ENCODE measurements at places on chromosomes 6 and 20.

DNA sequence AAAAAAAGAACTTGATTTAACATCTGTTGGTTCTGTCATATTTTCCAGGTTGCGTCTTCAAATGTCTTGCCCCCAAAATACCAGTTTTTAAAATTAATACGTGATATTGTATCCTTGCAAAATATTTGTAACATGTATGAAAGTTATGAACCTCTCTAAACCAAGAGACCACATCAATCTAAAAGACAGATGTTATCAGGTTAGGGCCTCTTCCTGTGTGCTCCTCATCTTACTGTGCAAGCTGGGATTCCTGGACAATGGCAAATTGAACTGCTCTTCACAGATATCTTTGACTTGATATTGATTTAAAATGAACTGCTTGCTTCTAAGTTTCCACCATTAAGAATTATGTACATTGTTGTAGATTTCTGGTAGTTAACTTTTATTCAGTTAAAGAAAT lies 9.6 kb downstream of the TMEM239 start:
- no peak for DNase-seq

DNA sequence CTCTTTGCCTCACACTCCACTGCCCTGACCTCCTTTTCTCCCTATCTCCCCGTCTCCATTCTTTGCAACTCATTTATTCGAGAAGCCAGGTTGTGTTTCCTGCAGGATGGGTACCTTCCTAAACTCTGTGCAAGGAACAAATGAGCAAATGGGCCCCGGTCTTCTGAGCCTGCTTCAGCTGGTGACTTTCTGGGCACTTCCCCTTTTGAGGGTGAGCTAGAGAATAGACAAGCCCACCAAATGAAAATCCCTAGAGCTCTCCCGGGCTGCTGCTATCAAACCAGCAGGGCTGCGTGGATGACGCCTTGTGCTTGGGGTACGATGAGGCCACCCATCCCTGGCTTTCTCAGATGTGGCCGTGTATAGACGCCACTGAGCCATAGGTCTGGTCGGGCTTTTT lies 91.0 kb upstream of the FOXA2 start:
- DNase-seq: no peak

DNA sequence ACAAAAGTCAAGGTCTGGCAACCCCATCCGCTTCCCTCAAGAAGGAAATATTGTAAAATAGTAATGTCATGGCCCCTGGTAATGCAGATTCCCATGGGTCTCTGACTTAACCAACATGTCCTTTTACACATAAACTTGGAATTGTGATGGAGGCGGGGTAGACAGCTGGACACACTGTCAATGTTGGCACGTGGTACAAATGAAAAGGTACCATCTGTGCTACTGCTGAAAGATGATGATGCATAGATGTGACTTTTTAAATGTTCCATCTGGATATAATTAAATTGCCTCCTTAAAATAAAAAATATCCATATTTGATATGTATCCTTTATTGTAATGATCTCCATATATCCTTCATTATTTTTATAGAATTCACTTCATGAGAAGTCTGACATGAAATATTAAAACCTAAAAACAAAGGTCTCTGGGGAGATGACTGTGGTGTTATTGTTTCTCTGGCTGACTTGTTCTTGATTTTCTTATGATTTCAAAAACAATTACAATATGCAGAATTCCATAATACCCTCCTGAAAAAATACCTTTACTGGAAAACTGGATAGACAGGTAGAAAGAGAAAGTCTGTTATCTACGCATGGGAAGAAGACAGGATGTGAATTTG lies 104.5 kb downstream of the MKKS start:
- DNase-seq: no peak

DNA sequence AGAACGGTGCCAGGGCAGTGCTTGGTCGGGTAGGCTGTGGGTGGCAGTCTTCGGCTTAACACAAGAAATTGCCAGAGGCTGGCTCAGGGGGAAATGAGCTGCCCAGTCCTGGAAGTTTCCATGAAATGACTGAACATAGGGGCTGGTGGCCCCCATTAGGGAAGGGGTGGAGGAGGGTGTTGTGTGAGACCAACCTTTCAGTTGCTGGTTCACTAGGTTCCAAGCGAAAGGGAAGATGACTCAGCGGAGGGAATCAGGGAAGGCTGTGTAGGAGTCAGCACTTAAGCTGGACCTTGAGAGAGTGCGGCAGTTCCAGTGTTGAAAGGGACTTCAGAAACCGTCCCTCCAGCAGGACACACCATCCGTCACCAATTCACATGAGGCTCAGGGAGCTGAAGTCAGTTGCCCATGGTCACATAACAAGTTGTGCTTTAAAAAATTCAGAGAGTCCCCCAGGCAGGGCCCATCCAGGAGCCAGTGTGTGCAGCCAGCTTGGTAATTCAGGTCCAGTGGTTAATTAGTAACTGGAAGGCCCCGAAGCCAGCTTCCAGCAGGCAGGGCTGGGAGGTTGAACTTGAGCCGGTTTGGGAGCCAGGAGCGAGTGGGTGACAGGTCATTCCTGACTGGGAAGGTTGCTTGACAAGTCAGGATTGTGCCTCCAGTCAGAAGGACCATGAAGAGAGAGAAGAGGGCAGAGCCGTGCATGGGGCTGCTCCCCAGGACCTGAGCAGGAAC lies at the start of gene SGK2:
TSS of gene SGK2 (plus strand) at position 616 of the 735 bp plus-strand sequence. CDS start 7,469 bp downstream, outside the sequence.
- peak; percentile 52 for DNase-seq

DNA sequence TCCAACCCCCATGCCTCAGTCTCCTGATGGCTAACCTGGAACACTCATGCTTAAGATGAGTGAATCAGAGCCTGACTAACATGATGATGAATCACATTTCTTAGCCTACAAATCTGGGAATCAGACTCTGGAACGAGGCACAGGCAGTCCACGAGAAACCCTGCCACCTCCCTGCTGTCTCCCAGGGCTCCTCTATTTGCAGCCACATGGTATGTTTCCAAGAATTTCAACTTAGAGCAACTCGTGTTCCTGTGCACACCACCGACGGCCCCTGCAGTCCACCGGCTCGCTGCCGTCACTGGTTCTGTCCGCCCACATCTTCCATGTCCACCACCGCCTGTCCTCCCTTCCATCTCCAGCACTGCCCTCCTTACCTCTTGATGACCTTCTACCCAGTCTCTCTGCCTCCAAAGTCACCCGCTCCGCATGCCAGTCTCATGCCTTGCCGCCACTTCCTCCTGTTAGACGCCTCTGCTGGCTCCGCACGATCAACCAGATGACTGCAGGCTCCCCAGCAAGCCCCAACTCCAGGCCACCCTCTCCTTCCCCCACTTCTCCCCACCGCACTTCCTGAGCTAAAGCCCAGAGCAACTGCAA lies 87.6 kb downstream of the AGPAT4 start:
- peak; percentile 93 for DNase-seq

DNA sequence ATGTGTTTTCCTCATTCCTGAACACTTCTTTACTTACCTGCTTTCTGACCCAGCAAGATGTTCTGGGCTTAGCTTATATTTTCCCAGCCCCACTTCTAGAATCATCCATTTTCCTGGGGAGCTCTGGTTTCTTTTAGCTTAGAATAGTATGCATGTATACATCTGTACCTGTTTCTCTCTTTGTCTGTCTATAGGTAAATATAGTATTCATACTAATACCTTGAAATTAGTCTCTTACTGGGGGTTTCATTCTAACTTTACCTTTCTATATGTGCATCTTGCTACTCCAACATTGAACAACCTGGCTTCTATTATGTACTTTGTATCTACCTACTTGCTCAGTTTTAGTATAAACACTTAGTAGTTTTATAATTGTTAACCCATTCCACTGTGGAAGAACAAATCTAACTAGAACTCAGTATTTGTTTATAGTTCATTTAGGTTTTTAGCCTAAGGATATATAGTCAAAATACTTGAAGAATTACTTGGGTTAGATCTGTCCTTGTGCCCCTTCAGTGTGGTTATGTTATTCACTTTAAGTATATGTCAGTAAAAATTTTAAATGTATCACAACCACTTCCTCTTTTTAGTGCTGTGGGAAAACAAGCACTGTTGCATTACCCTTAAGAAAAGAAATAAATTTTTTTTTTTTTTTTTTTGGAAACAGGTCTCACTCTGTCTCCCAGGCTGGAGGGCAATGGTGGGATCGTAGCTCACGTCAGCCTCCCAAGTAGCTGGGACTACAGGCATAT lies 54.0 kb downstream of the ASXL1 start:
- peak; percentile 52 for DNase-seq

DNA sequence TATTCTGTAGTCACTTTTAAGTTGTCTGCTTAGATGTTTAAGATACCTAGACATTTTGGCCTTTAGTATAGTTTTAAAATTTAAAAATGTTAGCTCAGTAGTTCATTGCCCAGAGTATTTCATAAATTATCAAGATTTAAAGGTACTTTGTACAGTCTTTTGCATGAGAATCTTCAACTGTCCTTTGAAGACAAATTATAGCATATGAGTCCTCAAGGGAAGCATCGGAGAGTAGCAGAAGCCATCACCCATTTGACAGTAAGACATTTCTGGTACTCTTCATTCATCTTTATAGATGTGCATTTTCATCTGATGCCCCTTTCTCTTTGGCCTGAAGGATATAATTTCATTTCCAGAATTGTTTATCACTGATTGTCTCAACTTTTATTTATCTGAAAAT lies 89.5 kb downstream of the NCOA3 start:
- no peak for DNase-seq

DNA sequence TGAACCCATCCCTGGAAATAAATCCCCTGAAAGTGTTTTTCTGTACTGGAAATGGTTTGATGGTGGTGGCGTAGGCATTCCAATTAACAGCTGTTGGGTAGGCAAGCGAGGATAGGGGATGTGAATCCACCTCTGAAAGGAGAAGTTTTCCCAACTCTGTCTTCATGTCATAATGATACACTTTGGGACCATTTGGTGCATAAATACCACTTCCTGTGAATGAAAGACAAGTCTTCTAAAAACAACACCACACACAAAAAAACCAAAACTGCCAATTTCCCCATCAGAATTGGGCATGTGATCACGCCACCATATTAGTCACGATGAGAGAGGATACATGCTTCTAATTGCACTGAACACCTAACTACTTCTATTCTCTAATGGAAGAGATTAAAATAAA lies 6.4 kb downstream of the VNN2 start:
- DNase-seq: no peak

DNA sequence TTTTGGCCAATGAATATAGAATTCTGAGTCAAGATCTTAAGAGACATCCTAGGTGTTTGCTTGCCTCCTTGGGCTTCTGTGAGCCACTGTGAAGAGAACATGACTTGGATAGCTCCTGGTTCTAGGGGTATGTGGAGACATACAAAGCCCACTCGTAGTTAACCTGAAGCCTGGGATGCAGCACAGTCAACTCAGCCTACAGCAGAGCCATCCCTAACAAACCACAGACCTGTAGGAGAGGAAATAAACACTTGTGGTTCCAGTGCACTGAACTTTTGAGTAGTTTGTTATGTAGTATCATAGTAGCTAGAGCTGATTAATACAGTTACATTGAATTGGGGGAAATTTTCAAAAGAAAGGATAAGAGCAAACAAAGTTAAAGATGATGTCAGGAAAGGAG lies 474.4 kb upstream of the HSF2 start:
- DNase-seq: peak; percentile 1

GRCh38 chr20:47740862-47741184 lies 44.5 kb downstream of the SULF2 start:
- no peak for DNase-seq

DNA sequence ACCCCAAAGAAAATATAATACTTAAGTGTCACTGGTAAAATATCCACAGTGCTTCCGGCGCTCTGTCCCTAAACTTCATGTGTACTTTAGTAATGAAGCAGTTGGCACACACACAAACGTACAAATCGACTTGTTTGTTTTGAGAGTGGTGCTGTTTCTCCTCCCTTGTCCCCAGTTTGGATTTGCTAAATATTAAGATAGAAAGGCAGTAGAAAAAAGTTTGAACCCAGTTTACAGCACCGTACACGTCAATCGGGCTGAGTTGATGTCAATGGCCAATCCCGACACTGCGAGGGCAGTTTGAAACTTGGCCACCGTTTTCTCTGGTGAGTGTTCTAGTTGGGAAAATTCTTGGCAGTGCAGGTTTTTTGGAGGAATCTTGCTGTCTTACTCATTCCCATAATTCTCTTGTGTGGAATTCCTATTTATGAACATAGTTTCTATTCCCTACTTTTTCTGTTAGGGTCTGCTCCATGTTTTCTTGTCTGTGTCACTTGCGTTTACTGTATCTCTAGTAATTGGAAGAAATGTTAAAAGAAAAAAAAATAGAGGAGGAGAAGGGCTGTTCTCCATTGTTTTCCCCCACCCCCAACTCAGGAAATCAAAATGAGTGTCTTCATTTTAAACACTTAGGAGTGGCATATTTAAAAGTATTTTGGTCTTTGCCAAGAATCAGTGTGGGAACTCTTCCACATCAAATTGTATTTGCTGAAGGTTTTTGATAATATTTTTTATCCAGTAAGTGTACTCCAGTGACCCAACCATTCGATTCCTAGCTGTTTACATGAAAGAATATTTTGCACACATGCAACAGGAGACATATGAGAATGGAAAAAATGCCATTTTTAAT lies 72.3 kb downstream of the OR2B2 start:
- peak; percentile 91 for DNase-seq
